Activated CD4-positive, alpha-beta T cell treated with anti-CD3 and anti-CD28 coated beads, Interleukin-2, amount 50 U/mL, for 24 hours (primary cell): ENCODE measurements at places on chromosomes 4 and X.

DNA sequence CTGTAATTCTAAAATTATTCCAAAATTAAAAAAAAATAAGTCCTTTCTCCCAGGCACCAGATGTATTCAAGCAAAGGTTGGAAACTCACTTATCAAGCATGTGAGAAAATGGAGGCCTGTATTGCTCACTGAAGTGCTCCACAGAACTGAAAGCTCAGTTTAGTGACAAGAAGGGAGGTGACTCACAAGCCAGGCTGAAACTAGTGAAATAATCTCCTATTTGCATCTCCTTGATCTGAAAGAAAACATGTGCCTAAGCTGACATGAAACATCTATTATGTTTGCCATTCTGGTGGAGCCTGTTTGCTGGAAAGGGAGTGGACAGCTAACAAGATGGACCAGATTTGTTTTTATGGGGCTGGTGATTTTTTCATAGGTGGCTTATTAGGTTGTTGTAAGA, 54.0 kb upstream of the AMELX start:
- no peak for DNase-seq

GRCh38 chr4:159483782-159484741, 381.2 kb downstream of the RAPGEF2 start:
- DNase-seq = no peak

DNA sequence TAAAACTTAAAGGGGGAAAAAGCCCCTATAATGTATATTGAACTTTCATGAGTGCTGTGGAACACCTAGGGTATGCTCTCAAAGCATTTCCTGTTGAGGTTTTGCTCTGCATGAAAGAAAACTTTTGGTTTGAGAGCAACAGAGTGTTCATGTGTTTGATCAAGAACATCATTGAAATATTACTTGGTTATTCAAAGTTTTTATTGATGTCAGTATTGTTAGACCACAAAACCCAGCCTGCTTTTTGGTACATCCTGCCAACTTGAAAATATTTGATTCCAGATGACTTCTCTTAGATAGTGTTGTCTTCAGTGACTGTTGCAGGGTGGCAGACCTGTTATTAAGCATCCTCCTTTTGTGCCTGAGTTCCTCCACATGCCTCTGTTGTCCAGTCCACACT, 68.0 kb downstream of the N4BP2 start:
- DNase-seq = no peak

GRCh38 chrX:15334561-15334960, 762 bp downstream of the PIGA start:
- no peak for DNase-seq

DNA sequence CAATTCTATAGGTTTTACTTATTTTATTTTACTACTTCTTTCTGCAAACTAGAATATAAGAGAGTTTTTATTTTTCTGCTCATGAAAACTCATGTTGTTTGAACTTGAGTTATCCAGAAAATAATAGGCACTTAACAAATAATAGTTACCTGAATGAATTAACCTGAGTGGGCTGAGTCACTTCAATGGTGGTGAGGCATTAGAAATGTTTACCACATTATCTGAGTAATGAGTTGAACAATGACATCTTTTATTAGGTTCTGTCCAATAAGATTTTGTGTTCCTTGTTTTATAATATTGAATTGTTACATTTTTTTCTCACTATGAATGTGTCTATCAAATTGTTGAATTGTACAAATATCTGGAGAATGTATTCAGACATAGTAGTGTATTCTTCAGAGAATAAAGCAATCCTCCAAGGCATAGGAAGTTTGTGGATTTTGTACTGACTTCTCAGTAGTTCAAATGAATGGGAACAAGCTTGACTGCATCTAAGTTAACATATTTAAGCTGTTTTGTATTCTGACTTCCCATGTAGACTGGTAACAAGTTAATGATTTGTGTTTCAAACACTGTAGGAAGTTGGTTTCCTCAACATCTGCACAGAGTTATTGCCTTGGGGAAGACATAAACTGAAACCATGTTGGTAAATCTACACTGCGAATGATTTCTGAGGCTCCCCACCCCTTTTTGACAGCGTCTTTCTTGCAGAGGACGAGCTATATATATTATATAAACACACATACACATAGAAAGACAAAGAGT, 1808.9 kb upstream of the TENM3 start:
- DNase-seq = no peak

DNA sequence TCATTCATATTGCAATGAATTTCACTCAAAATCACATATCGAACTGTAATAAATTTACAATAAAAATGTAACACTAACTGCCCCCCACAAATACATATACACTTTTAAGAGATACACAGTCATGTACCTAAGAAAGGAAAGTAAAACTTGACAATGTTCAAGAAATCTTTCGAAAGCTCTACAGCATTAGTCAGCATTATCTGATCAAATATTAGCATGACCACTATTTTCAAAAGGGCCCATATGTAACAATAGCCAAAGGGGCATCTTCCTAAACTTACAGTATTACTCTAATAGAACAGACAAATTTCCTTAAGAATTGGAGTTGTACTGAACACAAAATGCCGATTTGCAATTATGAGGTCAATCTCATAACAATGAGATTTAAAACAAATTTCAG, 51.8 kb downstream of the STX18 start:
- DNase-seq = no peak

DNA sequence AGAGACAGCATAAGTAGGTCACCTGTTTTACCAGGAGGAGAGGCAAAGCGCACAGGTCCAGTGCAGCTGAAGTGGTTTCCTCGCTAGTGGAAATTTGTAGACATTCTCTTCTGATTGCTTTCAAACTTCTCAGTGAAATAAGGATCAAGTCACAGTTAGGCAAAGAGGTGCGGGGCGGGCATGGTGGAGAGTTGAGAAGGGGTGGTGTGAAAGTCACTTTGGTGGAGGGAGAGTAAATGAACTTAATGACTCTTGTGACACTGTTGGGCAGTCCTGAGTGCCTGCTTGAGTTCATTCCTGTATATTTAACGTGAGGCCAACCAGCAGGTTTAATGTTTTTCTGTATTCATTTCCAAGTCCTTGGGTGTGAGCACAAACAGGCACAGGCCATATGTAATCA, 235.6 kb downstream of the TRIML1 start:
- no peak for DNase-seq

GRCh38 chr4:81606801-81607501, 135.2 kb upstream of the RASGEF1B start:
- DNase-seq = no peak

- DNase-seq = no peak
These were observed 1250.4 kb downstream of the PCDH18 start for GRCh38 chr4:136281889-136282288.

DNA sequence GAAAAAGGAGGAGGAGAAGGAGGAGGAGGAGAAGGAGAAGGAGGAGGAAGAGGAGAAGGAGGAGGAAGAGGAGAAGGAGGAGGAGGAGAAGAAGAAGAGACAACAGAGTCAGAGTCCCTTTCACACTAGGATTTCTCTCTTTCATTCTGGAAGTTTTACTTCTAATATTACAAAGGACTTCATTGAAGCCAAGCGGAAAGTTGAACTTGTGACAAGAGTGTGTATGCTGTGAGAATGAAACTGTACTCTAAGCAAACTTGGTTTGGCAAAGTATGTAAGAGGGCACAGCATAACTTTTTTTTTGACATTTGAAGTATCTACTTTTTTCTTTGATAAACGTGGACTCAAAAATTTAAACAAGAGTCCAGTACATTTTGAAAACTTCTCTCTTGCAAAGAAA, 48.0 kb downstream of the CXCL8 start:
- no peak for DNase-seq

DNA sequence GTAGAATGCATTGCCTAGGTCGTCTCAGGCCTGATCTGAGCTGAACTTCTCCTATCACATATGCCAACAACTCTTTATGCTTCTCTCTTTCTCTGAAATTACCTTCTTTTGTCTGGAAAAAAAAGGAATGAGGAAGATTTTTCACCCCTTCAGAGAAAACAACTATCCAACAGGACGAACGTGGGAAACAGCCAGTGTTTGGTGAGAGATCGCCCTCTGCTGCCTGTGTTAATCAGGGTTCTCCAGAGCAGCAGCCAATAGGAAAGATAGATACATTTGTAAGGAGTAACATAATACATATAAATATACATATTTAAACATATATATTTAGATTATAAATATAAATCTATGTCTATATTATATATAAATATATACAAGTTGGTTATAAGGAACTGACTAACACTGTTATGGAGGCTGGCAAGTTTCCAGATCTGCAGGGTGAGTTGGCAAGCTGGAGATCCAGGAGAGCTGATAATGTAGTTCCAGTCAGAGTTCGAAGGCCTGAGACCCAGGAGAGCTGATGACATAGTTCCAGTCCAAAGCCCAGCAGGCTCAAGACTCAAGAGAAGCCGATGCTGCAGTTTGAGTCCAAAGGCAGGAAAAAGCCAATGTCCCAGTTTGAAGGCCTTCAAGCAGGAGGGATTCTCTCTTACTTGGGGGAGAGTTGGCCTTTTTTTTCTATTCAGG, 13.3 kb downstream of the CETN2 start:
- no peak for DNase-seq

- DNase-seq = no peak
These were observed 20.9 kb downstream of the HSD17B11 start for GRCh38 chr4:87370068-87370467.

DNA sequence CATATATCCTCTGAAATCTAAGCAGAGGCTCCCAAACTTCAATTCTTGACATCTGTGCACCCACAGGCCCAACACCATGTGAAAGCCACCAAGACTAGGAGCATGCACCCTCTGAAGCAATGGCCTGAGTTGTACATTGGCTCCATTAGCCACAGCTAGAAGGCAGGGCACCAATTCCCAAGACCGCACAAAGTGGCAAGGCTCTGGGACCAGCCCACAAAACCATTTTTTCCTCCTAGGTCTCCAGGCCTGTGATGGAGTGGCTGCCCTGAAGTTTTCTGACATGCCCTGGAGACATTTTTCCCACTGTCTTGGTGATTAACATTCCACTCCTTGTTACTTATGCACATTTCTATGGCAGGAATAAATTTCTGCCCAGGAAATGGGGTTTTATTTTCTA, 232.2 kb upstream of the GRID2 start:
- no peak for DNase-seq

- peak; percentile 35 for DNase-seq
These were observed 109.7 kb downstream of the ZNF827 start for GRCh38 chr4:145828802-145829485.

DNA sequence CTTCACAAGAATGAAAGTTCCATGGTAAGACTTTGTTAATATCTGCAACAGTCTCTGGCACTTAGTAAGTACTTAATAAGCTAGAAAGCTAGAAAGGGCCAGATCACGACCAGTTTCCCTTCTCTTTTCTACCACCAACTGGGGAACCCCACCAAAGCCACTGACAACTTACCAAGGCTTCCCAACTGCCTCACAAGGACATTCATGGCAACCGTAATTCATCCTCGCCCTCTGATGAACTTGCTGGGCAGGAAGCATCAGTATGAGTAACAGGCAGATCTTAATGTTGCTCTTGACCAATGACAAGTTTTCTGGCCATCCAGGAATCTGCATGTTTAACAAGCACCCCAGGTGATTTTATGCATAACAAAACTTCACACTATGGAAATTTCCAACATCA, 23.2 kb upstream of the ZCCHC13 start:
- no peak for DNase-seq

DNA sequence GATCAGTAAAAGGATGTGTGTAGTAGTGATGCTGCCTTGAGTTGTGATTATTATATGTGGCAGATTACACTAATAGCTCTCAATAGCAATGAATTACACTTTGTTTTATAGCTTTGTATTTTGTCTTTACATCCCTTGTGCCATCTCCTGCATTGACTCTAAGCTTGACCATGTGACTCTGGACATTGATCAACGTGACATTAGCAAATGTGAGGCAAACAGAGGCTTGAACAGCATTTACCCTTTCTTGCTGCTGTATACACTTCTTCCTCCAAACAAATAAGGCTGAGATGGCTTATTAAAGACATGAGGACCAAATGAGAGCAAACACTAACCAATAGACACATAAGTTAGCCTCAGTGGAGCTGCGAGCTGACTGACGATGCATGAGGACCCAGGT, 63.5 kb downstream of the MAD2L1 start:
- DNase-seq = no peak

DNA sequence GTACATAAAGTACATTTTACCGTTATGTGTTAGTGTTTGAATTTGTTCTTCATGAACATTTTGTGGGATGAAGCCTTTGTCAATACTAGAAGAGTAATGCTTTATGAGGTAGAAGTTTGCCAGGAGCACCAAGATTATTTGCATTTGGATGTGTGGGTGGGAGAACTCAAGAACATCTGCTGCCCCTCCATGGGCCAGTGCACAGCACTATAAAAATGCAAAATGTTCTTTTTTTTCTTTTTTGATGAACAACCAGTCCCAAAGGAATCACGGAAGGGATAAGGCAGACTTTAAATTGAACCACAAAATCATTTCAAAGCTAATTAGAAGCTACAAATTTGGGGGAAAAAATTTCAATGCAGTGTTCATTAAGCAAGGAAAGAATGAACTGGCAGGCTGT, 300.3 kb upstream of the NWD2 start:
- DNase-seq = no peak

GRCh38 chrX:148389629-148390028, 110.8 kb upstream of the AFF2 start:
- DNase-seq = no peak

DNA sequence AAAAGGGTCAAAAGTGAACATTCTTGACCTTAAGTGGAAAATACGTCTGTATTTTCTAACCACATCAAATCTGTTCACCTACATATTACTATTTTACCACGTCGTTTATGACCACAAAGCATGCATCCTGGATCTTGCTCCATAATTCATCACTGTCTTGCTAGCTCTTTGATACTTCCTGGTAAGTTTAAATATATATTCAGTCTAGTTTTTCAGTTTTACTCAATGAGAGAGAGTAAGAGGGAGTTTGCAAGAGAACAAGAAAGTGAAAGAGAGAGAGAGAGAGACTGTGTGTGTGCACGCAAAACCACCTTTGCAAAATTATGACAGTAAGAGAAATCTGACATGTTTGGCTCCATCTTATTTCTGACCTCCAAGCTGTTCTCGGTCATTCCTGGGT, 173.7 kb upstream of the GALNTL6 start:
- no peak for DNase-seq

DNA sequence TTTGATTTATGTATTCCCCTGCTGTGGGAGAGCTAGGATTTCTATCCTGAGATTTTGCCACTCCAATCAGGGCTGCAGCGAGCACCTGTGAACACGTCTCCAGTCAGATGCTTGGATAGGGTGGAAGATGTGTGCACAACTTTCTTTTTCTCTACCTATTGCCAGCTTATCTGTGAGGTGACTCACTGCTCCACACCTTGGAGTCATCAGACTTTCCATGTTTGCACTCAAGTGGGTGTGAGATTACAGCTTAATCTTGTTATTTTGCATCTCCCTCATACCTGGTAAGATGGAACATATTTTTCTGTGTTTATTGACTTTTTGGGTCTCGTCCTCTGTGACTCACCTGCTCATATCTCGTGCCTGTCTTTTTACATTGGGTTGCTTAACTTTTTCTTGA, 32.2 kb downstream of the PSAPL1 start:
- DNase-seq = no peak

DNA sequence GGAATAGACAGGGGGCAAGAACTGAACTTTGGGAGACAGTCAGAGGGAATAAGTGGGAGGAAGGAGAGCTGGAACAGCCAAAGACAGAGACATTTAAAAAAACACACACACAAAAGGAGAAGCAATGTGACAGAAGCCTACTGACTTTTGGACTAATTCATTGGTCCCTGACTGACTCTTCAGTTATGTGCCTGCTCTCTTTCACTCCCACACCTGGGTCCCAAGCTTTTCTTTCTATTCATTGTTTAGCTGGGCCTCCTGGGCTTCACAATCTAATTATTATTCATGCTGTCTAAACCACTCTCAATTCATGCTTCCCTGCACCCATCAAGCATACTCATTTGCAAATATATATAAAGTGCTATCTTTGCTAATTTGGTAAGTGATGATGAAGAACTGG, 139.2 kb upstream of the IRS4 start:
- DNase-seq = no peak
